ENCODE measurements at places on chromosomes 12 and 14. TPM values are rescaled to one million over a fixed set of nuclear protein-coding genes. Genes with fewer than 3 reads are reported as not detected.

Gene ADAM20
- total RNA-seq = 0.18 TPM

Gene SMAGP
- 9.4 TPM for total RNA-seq

Gene C12orf54
- not detected for total RNA-seq

Gene KHNYN
- total RNA-seq = 75.7 TPM

Gene BCAT1
- 142 TPM for total RNA-seq

Gene HVCN1
- total RNA-seq = 0.20 TPM

Gene RFLNA
- not detected for total RNA-seq

DNA sequence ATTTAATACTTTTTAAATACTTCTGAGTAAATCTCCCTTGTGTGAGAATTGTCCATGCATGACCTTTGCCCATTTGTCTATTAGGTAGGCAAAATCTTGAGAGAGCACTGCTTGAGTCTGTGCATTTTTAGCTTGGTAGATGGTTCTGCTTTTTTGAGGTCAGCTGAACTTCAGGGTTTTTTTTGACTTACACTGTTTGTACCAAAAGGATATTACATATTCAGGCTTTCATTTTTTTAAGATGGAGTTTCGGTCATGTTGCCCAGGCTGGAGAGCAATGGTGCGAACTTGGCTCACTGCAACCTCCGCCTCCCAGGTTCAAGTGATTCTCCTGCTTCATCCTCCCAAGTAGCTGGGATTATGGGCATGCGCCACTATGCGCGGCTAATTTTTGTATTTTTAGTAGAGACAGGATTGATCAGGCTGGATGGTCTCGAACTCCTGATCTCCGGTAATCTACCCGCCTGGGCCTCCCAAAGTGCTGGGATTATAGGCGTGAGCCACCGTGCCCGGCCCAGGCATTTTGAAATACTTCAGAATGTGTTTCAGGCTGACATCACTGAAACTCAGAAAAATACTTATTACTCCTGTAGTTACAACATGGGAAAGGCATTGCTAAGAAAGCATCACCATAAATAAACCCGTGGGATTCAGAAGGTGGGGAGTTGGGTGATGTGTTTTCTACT lies 11.1 kb downstream of the RASSF3 start:
- H3K4me3 ChIP-seq = no peak overlapping the region
- H3K36me3 ChIP-seq = no peaks in the 10 kb centered on the region
- DNase-seq = no peak
- no peak overlapping the region for H3K27ac ChIP-seq
- H3K27me3 ChIP-seq = no peaks in the 10 kb centered on the region

DNA sequence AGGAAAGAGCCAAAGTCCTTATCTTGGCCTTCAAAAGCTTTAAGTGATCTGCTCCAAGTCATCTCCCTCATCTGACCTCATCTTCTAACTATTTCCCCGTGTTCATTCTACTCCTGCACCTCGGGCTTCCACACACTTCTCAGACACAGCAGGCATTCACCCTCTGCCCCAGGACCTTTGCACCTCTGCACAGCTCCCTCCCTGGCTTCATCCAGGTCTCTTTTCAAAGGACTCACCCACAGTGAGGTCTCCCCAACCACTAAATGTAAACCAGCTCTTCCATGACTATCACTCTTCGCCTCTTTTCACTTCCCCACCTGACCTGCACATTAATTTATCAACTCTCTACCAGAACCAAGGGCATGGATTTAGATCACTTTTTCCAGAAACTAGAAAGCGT lies 161.8 kb downstream of the PIWIL1 start:
- no peak overlapping the region for H3K4me3 ChIP-seq
- DNase-seq = no peak
- peaks cover 25% of the 10 kb centered on the region for H3K27me3 ChIP-seq

- no peaks in the 10 kb centered on the region for H3K36me3 ChIP-seq
- no peak for DNase-seq
- H3K27ac ChIP-seq = no peak overlapping the region
- no peaks in the 10 kb centered on the region for H3K27me3 ChIP-seq
- H3K4me1 ChIP-seq = no peaks in the 10 kb centered on the region
Measured at GRCh38 chr14:81801921-81802320, 268.3 kb upstream of the SEL1L start.

DNA sequence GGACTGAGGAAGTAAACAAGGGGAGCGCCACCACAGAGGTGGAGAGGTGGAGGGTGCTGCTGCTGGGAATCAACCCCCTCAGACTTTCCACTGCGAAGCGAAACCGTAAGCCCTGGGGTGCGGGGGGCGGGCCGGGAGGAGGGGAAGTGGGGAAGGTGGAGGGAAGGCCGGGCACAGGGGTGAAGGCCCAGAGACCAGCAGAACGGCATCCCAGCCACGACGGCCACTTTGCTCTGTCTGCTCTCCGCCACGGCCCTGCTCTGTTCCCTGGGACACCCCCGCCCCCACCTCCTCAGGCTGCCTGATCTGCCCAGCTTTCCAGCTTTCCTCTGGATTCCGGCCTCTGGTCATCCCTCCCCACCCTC lies at the start of gene LAG3:
Gene LAG3 (plus strand): TSS at position 190 of the 365 bp plus-strand sequence. CDS start 333 bp downstream, outside the sequence.
- peaks cover 82% of the 10 kb centered on the region for H3K4me1 ChIP-seq
- no peaks in the 10 kb centered on the region for H3K27me3 ChIP-seq
- no peak within 1 kb of the TSS for H3K4me3 ChIP-seq
- DNase-seq = no peak
- H3K27ac ChIP-seq = no peak within 1 kb of the TSS

DNA sequence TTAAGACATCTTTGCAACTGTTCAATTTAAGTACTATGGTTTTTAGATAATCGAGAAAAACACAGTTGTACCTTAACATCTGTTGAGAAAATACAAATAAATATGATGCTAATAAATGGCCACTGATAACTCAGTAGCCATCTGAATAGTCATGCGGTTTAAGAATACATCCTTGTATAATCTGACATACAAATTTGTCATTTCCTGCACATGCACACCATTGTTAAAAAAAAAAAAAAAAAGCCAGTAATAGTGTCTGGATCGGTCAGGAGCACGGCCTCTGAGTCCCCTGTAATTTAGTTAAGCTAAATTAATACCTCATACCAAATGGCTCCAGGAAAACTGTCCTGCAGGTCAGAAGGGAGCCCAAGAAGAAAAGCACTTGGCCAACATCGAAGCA lies 16.8 kb downstream of the RFC5 start:
- peaks cover 21% of the 10 kb centered on the region for H3K36me3 ChIP-seq
- no peak for DNase-seq
- H3K27ac ChIP-seq = no peak overlapping the region
- H3K27me3 ChIP-seq = no peaks in the 10 kb centered on the region
- H3K4me1 ChIP-seq = peaks cover 12% of the 10 kb centered on the region

GRCh38 chr12:93094988-93095737 lies 166.1 kb upstream of the EEA1 start:
- H3K4me1 ChIP-seq = peaks cover 71% of the 10 kb centered on the region
- H3K27ac ChIP-seq = no peak overlapping the region
- no peak for DNase-seq

GRCh38 chr12:29640589-29641345 lies 143.0 kb downstream of the TMTC1 start:
- peak; percentile 63 for DNase-seq
- peak overlapping the region; percentile 61 for H3K4me3 ChIP-seq
- H3K27me3 ChIP-seq = no peaks in the 10 kb centered on the region
- H3K4me1 ChIP-seq = peaks cover 8% of the 10 kb centered on the region

GRCh38 chr14:65003394-65003793 lies 16.7 kb downstream of the FNTB start:
- peaks cover 3% of the 10 kb centered on the region for H3K4me1 ChIP-seq
- no peaks in the 10 kb centered on the region for H3K27me3 ChIP-seq
- no peak overlapping the region for H3K4me3 ChIP-seq
- DNase-seq = no peak
- no peak overlapping the region for H3K27ac ChIP-seq

- H3K27me3 ChIP-seq = no peaks in the 10 kb centered on the region
- H3K4me3 ChIP-seq = no peak overlapping the region
- no peaks in the 10 kb centered on the region for H3K36me3 ChIP-seq
- DNase-seq = peak; percentile 82
- peaks cover 29% of the 10 kb centered on the region for H3K4me1 ChIP-seq
Measured at GRCh38 chr14:65132855-65133254, 30.5 kb upstream of the MAX start.

GRCh38 chr14:79528828-79529416 lies 682.4 kb downstream of the DIO2 start:
- no peaks in the 10 kb centered on the region for H3K4me1 ChIP-seq
- H3K4me3 ChIP-seq = no peak overlapping the region
- no peaks in the 10 kb centered on the region for H3K36me3 ChIP-seq
- H3K27ac ChIP-seq = no peak overlapping the region
- H3K27me3 ChIP-seq = no peaks in the 10 kb centered on the region
- no peak for DNase-seq

DNA sequence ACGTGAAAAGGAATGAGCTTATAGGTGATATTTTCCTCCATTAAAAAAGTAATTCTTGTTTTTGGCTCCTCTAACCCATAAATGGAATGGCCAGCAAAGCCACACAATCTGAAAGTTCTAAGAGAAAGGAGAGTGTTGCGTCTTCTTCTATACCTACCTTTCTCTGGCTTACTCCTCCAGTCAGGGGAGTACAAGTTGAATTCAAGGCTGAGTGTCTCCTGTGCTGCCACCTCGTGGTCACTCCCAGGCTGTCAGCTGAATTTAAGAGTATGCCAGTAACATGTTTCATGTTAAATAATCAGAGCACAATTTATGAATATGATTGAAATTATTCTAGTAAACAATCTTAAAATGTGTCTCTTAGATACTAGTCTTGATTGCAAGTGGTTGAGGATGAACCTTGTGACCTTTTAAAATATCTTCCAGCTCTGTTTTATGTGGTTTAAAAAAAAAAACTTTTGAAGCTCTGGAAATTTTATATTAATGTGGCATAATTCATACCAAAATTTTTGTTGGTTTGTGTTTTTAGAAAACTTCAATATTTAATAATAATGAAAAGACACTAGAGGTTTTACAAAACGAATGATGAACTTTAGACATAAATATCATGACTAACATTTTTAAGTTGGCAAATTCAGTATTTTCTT lies 31.7 kb downstream of the PTHLH start:
- H3K4me1 ChIP-seq = no peaks in the 10 kb centered on the region
- no peaks in the 10 kb centered on the region for H3K27me3 ChIP-seq
- H3K4me3 ChIP-seq = no peak overlapping the region
- H3K36me3 ChIP-seq = no peaks in the 10 kb centered on the region
- peak; percentile 65 for DNase-seq

GRCh38 chr12:6280053-6280469 lies 30.4 kb upstream of the PLEKHG6 start:
- no peak overlapping the region for H3K4me3 ChIP-seq
- peaks cover 5% of the 10 kb centered on the region for H3K27me3 ChIP-seq

- no peak overlapping the region for H3K4me3 ChIP-seq
- H3K4me1 ChIP-seq = no peaks in the 10 kb centered on the region
- H3K27ac ChIP-seq = no peak overlapping the region
- H3K36me3 ChIP-seq = no peaks in the 10 kb centered on the region
- no peak for DNase-seq
Measured at GRCh38 chr14:56816574-56817391, 6.5 kb upstream of the OTX2 start.

- no peak overlapping the region for H3K27ac ChIP-seq
- H3K4me3 ChIP-seq = no peak overlapping the region
- DNase-seq = no peak
- no peaks in the 10 kb centered on the region for H3K27me3 ChIP-seq
- no peaks in the 10 kb centered on the region for H3K36me3 ChIP-seq
Measured at GRCh38 chr12:120939523-120939922, 35.4 kb upstream of the SPPL3 start.

- H3K27ac ChIP-seq = no peak overlapping the region
- H3K27me3 ChIP-seq = no peaks in the 10 kb centered on the region
- H3K36me3 ChIP-seq = 0 out of 2 replicates have a peak, but pooled peaks cover 2% of the 10 kb centered on the region
- peaks cover 41% of the 10 kb centered on the region for H3K4me1 ChIP-seq
- H3K4me3 ChIP-seq = 0 out of 2 replicates have a peak overlapping the region, but pooled peaks have one; percentile 0
- no peak for DNase-seq
Measured at GRCh38 chr14:22839159-22839779, 2.9 kb downstream of the MMP14 start.

GRCh38 chr12:53989227-53990113 lies 4.5 kb downstream of the HOXC10 start:
- peaks cover 45% of the 10 kb centered on the region for H3K4me1 ChIP-seq
- DNase-seq = peak; percentile 56
- H3K4me3 ChIP-seq = peak overlapping the region; percentile 51
- no peaks in the 10 kb centered on the region for H3K36me3 ChIP-seq
- H3K27ac ChIP-seq = peak overlapping the region; percentile 61
- H3K27me3 ChIP-seq = peaks cover 39% of the 10 kb centered on the region

DNA sequence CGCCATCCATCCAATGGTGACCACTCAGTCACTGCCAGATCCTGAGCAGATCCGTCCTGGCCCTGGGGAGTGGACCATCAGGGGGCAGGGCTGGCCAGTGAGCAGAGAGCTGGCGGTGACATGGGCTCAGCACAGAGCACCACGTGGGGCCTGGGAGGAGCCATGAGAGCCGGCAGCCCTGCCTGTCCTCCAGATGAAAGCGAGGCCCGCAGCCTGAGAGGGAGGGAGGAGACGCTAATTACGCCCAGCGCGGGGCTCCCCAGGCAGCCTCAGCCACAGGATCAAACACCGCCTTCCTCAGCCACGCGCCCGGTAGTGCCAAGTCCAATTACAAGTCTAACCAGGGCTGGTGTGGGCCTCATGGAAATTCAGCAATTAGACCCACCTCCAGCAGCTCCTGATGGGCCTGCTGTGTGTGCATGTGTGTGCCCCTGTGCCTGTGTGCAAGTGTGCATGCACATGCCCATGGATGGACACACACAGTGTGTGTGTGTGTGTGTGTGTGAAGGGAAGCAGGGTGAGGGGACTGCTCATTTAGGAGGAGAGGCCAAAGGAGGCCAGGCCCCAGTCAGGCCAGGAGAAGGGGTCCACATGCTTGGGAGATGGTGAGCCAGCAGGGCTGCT lies 68.0 kb downstream of the KIF26A start:
- H3K27me3 ChIP-seq = peaks cover 20% of the 10 kb centered on the region
- no peaks in the 10 kb centered on the region for H3K36me3 ChIP-seq
- peaks cover 11% of the 10 kb centered on the region for H3K4me1 ChIP-seq
- no peak overlapping the region for H3K4me3 ChIP-seq
- peak; percentile 33 for DNase-seq

GRCh38 chr12:108633081-108633533 lies 587 bp downstream of the SELPLG start:
- no peak overlapping the region for H3K27ac ChIP-seq
- H3K4me1 ChIP-seq = peaks cover 54% of the 10 kb centered on the region
- no peak for DNase-seq
- no peak overlapping the region for H3K4me3 ChIP-seq

GRCh38 chr12:50112456-50113218 lies 601 bp downstream of the COX14 start:
- H3K27ac ChIP-seq = peak overlapping the region; percentile 90
- peak; percentile 49 for DNase-seq
- peaks cover 50% of the 10 kb centered on the region for H3K4me1 ChIP-seq
- peaks cover 6% of the 10 kb centered on the region for H3K36me3 ChIP-seq
- H3K4me3 ChIP-seq = peak overlapping the region; percentile 90

GRCh38 chr12:50772470-50772869 lies 8.6 kb downstream of the ATF1 start:
- DNase-seq = no peak
- H3K27me3 ChIP-seq = no peaks in the 10 kb centered on the region
- H3K4me1 ChIP-seq = peaks cover 19% of the 10 kb centered on the region
- H3K27ac ChIP-seq = no peak overlapping the region
- peaks cover 6% of the 10 kb centered on the region for H3K36me3 ChIP-seq

Data from HepG2 (cell line).